Neural progenitor cell (in vitro differentiated cells): ENCODE measurements at places on chromosomes 11 and 22. TPM values are rescaled to one million over a fixed set of nuclear protein-coding genes. Genes with fewer than 3 reads are reported as not detected.

GRCh38 chr11:66820381-66820780, 22.9 kb upstream of the RCE1 start:
- H3K36me3 ChIP-seq: no peaks in the 10 kb centered on the region
- no peaks in the 10 kb centered on the region for H3K27me3 ChIP-seq
- H3K4me1 ChIP-seq: peaks cover 18% of the 10 kb centered on the region
- no peak overlapping the region for H3K4me3 ChIP-seq
- peak; percentile 16 for DNase-seq
- peak overlapping the region; percentile 7 for H3K27ac ChIP-seq

DNA sequence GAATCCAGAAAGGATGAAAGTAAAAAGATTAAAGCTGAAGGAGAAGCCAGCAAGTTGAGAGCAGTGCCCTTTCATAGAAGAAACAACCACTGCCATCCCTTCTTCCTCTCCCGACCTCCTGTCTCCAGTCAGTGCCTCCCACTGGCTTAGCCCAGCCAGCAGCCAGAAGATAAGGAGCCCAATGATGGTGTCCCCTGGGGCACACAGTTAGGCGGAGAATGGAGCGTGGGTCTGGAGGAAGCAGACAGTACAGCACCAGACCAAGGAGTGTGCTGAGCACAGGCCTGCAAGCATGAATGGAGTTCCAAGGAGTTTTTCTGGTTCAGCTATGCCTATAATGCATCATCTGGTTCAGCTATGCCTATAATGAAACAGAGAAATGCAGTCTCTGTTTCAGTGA, 54.3 kb upstream of the TNRC6B start:
- H3K4me1 ChIP-seq: no peaks in the 10 kb centered on the region
- H3K36me3 ChIP-seq: no peaks in the 10 kb centered on the region
- no peak overlapping the region for H3K4me3 ChIP-seq
- H3K27ac ChIP-seq: no peak overlapping the region
- no peak for DNase-seq
- H3K27me3 ChIP-seq: no peaks in the 10 kb centered on the region

GRCh38 chr11:111438168-111438567, 59.1 kb upstream of the POU2AF1 start:
- peaks cover 15% of the 10 kb centered on the region for H3K4me1 ChIP-seq
- no peaks in the 10 kb centered on the region for H3K27me3 ChIP-seq
- no peak for DNase-seq
- no peak overlapping the region for H3K4me3 ChIP-seq

- no peak overlapping the region for H3K4me3 ChIP-seq
- no peaks in the 10 kb centered on the region for H3K36me3 ChIP-seq
- no peak overlapping the region for H3K27ac ChIP-seq
- DNase-seq: no peak
- H3K4me1 ChIP-seq: peaks cover 11% of the 10 kb centered on the region
- H3K27me3 ChIP-seq: no peaks in the 10 kb centered on the region
Observed at GRCh38 chr11:125464270-125464662, 31.8 kb downstream of the FEZ1 start.

DNA sequence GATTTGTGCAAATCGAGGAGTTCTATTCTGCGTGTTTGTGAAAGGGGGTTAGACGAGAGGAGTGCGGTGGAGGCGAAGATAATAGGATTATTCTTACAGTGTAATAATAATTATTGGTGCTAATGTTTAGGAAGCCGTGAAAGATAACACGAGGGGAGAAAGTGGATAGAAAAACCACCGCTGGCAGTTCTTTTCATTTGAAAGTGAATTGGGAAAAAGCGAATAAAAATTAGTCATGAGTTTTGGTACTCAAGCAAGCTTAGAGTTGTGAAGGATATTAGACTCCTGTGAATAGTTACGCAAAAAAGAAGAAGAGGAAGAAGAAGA, 575 bp downstream of the SLC6A5 start:
- no peak overlapping the region for H3K4me3 ChIP-seq
- peaks cover 15% of the 10 kb centered on the region for H3K4me1 ChIP-seq
- no peak for DNase-seq

GRCh38 chr11:61544466-61544865, 35.9 kb downstream of the LRRC10B start:
- no peak for DNase-seq
- no peaks in the 10 kb centered on the region for H3K36me3 ChIP-seq
- peaks cover 26% of the 10 kb centered on the region for H3K4me1 ChIP-seq

- H3K4me1 ChIP-seq: peaks cover 4% of the 10 kb centered on the region
- no peak overlapping the region for H3K4me3 ChIP-seq
- no peaks in the 10 kb centered on the region for H3K27me3 ChIP-seq
- peak; percentile 82 for DNase-seq
- no peak overlapping the region for H3K27ac ChIP-seq
Observed at GRCh38 chr11:122069707-122070360, 46.2 kb downstream of the BLID start.

GRCh38 chr11:88739524-88739923, 326.3 kb downstream of the GRM5 start:
- DNase-seq: no peak
- H3K36me3 ChIP-seq: no peaks in the 10 kb centered on the region
- no peak overlapping the region for H3K27ac ChIP-seq
- no peaks in the 10 kb centered on the region for H3K4me1 ChIP-seq
- H3K4me3 ChIP-seq: no peak overlapping the region

- H3K27ac ChIP-seq: no peak overlapping the region
- H3K27me3 ChIP-seq: no peaks in the 10 kb centered on the region
- H3K4me3 ChIP-seq: no peak overlapping the region
- DNase-seq: no peak
- peaks cover 35% of the 10 kb centered on the region for H3K4me1 ChIP-seq
Observed at GRCh38 chr11:27354359-27354965, 8.6 kb downstream of the CCDC34 start.

DNA sequence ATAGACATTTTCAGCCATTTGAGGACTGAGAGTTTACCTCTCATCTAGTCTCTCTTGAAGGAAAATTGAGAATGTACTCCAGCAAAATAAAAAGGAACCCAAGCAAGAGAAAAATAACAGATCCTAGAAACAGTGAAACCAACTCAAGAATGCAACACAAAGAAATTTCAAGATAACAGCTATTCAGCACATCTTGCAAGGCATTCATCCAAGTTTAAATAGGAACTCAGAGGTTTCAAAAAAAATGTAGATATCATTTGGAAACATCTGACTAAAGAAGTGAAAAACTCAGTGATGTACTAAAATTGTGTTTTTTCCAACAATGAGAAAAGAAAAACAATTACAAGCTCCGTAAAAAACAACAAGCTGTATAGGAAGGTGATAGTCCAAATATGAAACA, 76.4 kb downstream of the TMEM135 start:
- DNase-seq: no peak
- no peaks in the 10 kb centered on the region for H3K4me1 ChIP-seq
- no peak overlapping the region for H3K4me3 ChIP-seq
- no peaks in the 10 kb centered on the region for H3K36me3 ChIP-seq
- no peaks in the 10 kb centered on the region for H3K27me3 ChIP-seq

DNA sequence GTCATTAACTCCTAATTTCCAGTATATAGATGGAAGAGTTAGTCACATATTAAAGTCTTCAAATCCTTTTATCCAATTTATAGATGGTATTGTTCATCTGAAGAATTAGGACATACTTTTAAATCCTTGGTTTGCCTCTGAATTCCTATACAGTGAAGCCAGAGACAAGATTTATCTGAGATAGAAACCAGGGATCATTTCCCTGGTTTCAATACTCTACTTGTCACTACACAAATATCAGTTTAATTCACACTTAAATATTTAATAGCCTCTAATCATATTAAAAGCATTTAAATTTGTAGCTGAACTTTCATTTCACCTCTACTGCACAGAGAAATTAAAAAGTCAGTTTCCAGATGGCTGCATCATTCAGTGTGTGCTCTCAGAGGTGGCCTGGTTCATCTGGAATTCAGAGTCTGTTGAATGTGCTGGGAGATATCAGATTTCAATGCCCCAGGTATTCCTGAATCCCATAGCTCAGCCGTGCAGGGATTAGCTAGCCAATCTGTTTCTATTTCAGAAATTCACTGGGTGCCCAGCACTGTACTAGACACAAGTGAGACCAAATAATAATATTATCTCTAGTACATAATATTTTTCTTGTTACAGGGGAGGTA, 344.3 kb downstream of the AASDHPPT start:
- no peak overlapping the region for H3K27ac ChIP-seq
- peak; percentile 40 for DNase-seq
- H3K36me3 ChIP-seq: no peaks in the 10 kb centered on the region
- H3K4me1 ChIP-seq: peaks cover 4% of the 10 kb centered on the region

DNA sequence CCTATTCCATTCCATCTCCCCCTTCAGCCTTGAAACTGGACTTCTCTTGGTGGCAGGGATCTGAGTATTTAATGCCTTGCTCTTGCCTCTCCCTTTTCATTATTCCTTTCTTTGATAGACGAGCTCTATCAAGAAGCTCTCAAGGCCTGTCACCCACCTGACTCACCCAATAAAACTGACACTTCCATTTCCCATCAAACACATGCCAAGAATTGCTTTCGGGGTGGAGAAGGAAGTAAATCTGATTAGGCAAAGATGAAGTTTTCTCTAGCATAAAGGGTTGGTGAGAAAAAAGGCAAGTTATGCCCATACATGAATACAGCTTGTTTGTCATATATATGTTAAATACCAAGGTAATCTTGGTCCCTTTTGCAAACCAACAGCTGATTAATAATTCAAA, 34.9 kb upstream of the MYEOV start:
- H3K27ac ChIP-seq: no peak overlapping the region
- H3K36me3 ChIP-seq: no peaks in the 10 kb centered on the region
- H3K4me3 ChIP-seq: no peak overlapping the region
- H3K27me3 ChIP-seq: no peaks in the 10 kb centered on the region
- peaks cover 20% of the 10 kb centered on the region for H3K4me1 ChIP-seq

DNA sequence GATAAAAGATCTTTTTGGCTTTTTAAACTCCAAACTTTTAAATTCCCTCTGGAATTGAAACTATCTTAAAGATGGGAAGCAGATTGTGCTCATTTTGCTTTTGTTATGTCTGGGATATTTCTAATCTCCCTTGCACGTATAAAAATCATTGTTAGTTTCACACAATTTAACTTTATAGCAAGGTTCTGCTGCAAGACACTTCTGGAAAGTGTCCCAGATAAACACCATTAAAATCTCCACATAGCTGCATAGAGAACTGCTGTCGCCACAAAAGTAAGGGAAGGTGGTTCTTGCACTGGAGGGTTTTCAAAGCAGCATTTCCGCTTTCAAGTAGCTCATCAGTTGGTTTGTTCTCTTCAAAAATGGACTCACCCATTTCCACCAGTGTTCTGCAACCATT, 11.8 kb downstream of the PTS start:
- no peak overlapping the region for H3K27ac ChIP-seq
- DNase-seq: no peak
- no peak overlapping the region for H3K4me3 ChIP-seq
- no peaks in the 10 kb centered on the region for H3K36me3 ChIP-seq
- H3K4me1 ChIP-seq: no peaks in the 10 kb centered on the region

DNA sequence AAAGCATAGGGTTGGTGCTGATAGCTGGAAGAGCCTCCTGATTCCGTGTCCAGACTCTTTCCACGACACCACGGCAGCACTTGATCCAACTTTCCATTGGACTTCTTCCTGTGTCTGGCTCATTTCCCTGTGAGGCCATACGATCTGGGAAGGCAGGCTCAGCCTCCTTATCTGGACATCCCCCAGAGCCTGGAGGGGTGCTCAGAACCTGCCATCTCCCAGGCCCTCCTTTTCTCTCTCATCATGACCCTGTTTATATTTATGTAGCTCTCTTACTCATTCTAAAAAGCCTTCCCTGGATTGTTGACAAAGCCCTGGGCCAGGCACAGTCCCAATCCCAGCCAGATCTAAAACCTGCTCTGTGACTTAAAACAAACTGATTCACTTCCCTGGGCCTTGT, 7.8 kb upstream of the BCL9L start:
- peaks cover 7% of the 10 kb centered on the region for H3K4me1 ChIP-seq
- no peaks in the 10 kb centered on the region for H3K36me3 ChIP-seq
- no peak for DNase-seq
- H3K4me3 ChIP-seq: no peak overlapping the region
- no peak overlapping the region for H3K27ac ChIP-seq

- no peak for DNase-seq
- H3K27ac ChIP-seq: peak overlapping the region; percentile 66
- no peaks in the 10 kb centered on the region for H3K36me3 ChIP-seq
Observed at GRCh38 chr22:17491090-17491640, 72.1 kb upstream of the SLC25A18 start.

GRCh38 chr11:20368438-20368837, 4.9 kb downstream of the HTATIP2 start:
- no peaks in the 10 kb centered on the region for H3K36me3 ChIP-seq
- H3K27me3 ChIP-seq: peaks cover 14% of the 10 kb centered on the region
- H3K27ac ChIP-seq: no peak overlapping the region

GRCh38 chr11:67576735-67577475, 6.7 kb upstream of the GSTP1 start:
- no peaks in the 10 kb centered on the region for H3K36me3 ChIP-seq
- H3K27me3 ChIP-seq: peaks cover 29% of the 10 kb centered on the region
- no peaks in the 10 kb centered on the region for H3K4me1 ChIP-seq
- H3K27ac ChIP-seq: no peak overlapping the region
- H3K4me3 ChIP-seq: no peak overlapping the region

DNA sequence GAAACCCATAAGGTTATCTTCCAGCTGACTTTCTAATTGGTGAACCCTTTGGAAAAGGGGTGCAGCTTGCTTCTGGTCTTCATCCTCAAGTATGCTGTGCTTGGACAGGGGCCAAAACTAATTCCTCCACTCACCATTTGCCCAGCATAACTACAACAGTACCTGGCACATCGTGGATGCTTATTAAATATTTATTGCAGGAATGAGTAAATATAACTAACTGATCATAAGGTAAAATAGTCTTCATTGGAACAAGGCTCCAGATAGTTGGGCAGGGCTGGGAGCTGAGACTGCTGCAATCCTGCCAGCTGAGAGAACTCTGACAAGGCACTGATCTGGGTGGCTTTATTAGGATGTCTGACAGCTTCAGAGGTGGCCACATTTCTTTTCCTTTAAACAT, 2.4 kb upstream of the SIDT2 start:
- no peak overlapping the region for H3K27ac ChIP-seq
- H3K36me3 ChIP-seq: no peaks in the 10 kb centered on the region
- DNase-seq: no peak
- no peak overlapping the region for H3K4me3 ChIP-seq
- no peaks in the 10 kb centered on the region for H3K27me3 ChIP-seq
- H3K4me1 ChIP-seq: peaks cover 35% of the 10 kb centered on the region

DNA sequence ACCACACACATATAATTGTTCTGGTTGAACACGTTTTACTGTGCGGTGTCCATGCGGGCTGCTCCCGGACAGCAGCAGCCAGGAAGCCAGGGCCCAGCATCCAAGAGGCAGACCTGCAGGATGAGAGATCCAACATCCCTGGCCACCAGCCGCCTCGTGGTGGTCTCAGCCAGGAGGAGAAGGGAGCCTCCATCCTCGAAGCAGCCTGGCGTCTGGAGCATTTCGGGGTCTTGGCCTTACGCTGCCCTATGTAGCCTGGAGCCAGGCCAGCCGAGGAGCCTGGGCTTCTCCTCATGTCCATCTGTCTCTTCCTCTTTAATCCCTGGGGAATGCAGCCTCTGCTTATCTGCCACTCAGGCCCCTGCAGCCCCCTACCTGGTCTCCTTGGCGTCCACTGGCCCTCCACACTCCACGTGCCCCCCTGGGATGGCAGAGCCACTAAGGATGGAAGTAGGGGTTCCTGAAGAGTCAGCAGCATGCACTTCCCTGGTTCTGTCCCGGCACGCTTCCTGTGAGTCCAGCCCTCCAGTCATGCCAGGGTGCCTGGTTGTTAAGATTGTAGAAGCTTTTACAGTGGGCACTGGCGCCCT, 253.2 kb downstream of the TBC1D22A start:
- no peak for DNase-seq
- no peaks in the 10 kb centered on the region for H3K36me3 ChIP-seq
- no peak overlapping the region for H3K27ac ChIP-seq

Gene GALNT18
- 2.4 and 4.0 TPM in 2 replicates for total RNA-seq

Gene OR8D4
- not detected in 2 replicates for total RNA-seq

Gene CADM1
- total RNA-seq: 117 and 123 TPM in 2 replicates

Gene ELFN2
- 0.82 and 1.1 TPM in 2 replicates for total RNA-seq

Gene EI24
- total RNA-seq: 99.8 and 103 TPM in 2 replicates

Gene PANX2
- total RNA-seq: 0.88 and 1.9 TPM in 2 replicates

Gene SYCE3
- total RNA-seq: 2.8 TPM in 1 of 2 replicates, not detected in the other

Gene VWCE
- total RNA-seq: 5.1 and 7.0 TPM in 2 replicates

Gene LMNTD2
- total RNA-seq: 1.1 and 2.5 TPM in 2 replicates
